ENCODE measurements at places on chromosomes 4 and X. TPM values are rescaled to one million over a fixed set of nuclear protein-coding genes. Genes with fewer than 3 reads are reported as not detected.

Gene SYTL4
- polyA plus RNA-seq: 17.9 TPM

Gene HSFX1
- polyA plus RNA-seq: not detected

Gene CXCL3
- 0.86 TPM for polyA plus RNA-seq

Gene AR
- 5.3 TPM for polyA plus RNA-seq

Gene MTMR8
- polyA plus RNA-seq: 0.90 TPM

Gene CCDC110
- 0.34 TPM for polyA plus RNA-seq

Gene ATP1B4
- not detected for polyA plus RNA-seq
